ENCODE measurements at places on chromosomes 2 and 18.

DNA sequence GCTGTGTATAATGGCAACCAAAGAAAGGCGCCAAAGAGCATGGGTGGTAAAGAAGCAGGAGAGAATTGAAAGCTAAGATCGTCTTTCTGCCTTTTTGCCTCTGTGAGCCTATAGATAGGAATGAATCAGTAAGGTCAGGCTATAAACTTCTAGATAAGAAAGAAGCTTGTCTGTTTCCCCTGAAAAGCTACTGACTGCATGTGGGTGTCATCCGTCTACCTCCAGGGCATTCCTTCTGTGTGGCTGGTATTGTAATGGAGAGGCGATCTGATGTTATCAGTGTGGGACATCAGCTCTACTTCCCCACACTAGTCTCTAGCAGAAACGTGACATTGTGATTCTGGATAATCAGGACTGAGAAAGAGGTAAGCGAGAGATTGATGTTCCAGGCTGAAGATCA lies 63.4 kb upstream of the PLA2R1 start:
- no peak for DNase-seq

DNA sequence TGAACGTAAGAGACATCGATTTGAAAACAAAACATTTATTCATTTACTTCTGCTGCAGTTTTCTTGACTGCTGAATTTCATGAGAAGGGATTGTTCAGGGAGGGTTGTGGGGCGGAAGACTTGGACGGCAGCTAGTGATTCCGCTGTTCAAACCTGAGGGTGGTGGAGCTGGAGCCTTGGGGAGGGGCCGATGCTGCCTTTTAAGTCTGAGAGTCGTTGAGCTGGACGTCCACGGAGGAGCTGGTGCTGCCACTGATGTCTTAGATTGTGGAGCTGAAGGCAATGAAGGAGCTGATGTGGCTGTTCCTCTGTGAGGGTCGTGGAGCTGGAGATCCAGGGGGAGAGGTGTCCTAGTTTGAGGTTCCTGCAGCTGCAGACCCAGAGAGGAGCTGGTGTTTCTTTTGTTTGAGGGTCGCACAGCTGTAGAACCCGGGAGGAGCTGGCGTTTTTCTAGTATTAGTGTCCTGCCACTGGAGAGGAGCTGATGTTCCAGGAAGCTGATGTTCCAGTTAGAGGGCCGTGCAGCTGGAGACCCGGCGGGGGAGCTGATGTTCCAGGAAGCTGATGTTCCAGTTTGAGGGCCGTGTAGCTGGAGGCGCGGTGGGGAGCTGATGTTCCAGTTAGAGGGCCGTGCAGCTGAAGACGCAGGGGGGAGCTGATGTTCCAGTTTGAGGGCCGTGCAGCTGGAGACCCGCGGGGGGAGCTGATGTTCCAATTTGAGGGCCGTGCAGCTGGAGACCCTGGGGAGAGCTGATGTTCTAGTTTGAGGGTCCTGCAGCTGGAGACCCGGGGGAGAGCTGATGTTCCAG lies 150.9 kb downstream of the RTP5 start:
- peak; percentile 77 for DNase-seq

GRCh38 chr2:108640731-108641130 lies 78.6 kb upstream of the RANBP2 start:
- no peak for DNase-seq

DNA sequence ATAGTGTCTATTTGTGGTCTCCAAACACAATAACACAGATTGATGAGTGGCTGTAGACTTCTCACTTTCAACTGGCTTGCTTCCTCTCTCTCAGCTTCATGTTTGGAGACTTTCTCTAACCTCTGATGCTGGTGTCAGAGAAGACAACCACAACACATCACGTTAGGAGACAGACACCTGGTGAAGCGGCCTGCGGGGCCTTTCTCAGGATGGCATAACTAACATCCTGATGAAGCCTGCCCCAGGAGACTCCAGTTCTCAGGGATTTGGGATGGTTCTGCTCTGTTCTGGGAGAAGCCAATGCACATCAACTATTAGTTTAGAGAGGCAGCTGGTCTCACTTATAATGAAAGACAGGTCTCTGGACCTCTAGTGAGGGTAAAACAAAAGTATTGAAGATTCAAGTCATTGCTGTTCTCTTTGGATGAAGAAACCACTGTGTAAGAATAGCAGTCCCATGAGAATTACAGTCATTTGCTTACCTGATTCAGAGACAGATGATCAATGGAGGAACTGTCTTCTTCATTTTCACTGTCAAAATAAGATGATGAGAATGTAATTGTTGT lies 2.0 kb downstream of the IL1A start:
- no peak for DNase-seq

DNA sequence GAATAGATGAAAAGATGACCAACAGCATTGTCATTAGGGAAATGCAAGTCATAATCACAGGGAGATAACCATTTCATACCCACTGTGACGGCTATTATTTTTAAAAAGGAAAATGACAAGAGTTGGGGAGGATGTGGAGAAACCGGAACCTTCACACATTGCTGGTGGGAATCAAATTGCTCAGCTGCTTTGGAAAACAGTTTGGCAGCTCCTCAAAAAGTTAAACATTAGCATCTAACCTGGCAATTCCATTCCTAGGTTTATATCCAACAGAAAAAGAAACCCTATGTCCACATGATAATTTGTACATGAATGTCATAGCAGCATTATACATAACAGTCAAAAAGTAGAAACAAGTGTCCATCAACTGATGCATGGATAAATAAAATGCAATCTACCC lies 58.2 kb downstream of the KCNG3 start:
- no peak for DNase-seq

- no peak for DNase-seq
These were observed 141.9 kb downstream of the LYPD6B start for GRCh38 chr2:149180226-149180875.

DNA sequence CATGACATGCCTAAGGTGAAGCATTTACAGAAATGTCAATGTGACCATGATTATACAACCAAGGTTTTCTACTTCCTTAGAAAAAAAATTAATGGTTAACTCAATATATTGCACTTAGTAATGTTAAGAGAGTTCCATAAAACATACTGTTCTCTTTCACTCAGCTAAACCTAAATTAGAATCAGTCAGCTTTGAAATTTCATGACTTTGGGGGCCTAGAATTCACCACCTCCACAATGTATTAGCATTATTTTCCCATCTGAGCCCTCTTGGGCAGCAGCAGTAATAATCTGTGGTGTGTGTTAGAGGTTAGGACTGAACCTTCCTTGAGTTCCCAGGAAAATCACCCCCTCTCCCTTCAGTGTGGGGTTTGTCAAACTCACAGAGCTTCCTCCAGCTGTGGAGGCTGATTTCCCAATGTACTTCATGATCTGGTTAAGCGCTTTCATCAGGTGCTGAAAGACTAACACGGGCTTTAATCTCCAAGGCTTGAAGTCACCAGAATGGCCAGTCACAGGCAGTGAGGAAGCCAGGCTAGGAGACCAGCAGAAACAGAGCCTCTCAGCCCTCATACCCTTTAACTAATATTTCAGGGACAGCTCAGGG lies 7.1 kb upstream of the UPP2 start:
- no peak for DNase-seq

- no peak for DNase-seq
These were observed 786.6 kb upstream of the ID2 start for GRCh38 chr2:7895289-7895688.

- no peak for DNase-seq
These were observed 98.9 kb upstream of the CNGA3 start for GRCh38 chr2:98247383-98247782.

DNA sequence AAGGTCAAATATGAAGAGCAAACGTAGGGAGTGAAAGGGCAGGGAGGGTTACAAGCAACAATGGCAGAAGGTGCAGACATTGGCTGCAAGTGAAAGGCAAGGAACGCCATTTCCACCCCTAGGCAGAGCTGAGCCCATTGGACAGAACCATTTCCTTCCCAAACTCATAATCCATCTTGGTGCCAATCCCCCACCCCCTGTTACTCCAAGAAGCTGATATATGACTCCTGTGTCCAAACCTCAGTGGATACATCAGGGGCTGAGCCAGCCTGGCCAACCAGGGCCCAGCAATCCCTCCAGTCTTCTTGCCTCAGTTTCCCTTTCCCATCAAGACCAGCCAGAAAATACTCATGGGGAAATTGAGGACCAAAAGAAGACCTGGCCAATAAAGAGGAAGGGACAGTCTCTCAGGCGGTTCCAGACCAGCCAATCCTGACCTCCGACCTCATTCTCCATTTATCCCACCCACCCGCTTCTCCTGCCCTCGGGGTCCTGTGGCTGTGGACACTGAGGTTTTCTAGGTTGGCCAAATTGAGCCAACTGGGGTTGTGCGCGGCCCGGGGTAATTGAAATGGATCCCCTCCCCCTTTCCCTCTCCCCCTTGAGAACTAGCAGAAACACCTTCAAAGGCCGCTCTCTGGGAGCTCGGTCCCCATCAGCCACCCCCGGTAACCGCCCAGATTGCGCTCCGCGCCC lies 24.8 kb downstream of the TNS1 start:
- peak; percentile 36 for DNase-seq

DNA sequence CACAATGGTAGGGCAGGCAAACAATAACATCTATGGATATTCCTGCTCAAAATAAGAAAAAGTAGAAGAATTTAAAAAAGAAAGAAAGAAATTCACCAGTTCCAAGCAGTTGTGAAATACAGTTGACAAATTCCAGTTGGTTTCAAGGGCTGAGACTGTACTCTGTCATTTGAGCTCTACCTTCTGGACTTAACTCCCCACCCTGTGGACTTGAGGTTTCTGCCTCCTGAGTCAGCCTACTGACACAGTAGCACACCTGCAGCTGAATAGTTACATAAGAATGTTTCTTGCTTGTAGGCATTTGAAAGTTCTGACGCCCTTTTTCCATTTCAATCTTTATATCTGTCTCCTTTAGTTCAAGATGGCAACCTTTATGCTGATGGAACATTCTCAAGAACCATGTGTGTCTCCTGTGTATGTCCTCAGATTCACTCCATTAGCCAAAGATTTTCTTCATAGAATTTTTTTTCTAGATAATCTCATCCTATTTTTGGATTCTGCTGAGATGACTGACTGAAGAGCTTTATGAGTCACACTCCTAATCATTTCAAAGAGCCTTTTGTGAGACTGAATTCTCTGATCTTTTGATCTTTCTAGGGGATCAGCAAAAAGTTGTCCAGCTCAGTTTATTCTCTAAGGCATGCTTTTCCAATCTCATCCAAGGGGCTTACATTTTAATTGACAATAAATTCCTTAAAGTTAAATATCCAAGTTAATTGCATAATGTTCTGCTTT lies 19.1 kb downstream of the NETO1 start:
- no peak for DNase-seq

GRCh38 chr2:159939946-159940345 lies 122.5 kb downstream of the PLA2R1 start:
- no peak for DNase-seq

DNA sequence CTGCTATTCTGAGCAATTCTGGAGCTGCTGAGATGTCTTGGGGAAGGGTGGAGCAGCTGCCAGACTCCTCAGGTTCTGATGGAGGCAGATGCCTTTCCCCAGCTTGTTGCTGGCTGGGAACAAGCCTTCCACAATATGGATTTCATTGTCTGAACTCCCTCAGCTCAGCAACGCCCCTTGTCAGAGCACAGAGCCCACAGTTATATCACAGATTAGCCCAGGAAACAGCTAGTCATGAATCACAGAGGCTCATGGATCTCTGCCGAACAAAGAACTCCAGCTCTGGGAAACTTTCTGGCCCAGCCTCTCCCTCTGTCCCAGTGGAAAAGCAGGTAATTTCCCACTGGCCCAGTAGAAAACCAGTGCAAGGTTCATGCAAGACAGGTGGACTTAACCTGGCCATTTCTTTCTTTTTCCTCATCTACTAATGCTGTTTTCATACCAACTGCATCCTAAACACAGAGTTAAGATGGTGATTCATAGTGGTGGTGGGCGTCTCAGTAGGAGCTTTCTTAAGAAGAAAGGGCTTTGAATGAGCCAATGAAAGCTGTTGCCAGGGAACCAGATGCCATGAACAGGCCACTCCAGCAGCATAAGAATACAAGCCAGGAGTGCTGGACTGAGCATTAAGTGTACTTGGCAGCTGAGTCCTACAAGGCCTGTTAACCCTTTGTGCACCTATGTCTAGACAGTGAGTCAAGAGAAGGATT lies 8.7 kb upstream of the KIAA2012 start:
- no peak for DNase-seq

DNA sequence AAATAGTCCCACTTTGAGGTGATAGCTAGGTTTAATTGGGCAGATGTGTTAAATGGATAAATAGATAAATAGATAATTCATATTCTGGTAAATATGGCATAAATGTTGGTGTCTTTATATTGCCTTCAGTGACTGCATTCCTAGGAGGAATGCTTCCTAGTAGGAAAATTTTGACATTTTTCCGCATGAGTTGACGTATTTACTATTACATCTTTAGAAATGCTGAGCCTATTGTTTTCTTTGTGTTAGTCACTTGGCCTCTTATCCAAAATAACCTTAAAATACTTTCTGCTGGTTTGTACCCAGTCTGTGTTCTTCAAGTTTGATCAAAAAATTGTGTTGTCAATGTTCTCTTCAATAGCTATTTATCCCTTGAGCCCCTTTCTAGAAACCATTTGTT lies 495.6 kb upstream of the ZEB2 start:
- DNase-seq = no peak

DNA sequence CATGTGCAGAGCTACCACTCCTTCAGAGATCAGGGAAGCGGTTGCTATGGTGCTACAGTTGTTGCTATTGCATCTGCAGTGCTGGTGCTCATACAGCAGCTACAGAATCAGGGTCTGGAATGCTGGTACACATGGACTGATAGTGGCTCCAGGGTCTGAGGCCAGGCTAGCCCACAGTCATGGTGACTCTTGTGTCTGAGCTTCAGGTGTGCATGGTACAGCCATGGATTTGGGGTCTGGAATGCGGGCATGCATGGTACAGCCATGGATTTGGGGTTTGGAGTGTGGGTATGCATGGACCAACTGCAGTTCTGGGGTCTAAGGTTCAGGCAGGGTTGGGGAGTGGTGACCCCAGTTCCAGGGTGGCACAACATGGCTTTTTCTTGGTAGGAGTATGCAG lies 185.2 kb downstream of the SLC4A3 start:
- DNase-seq = no peak

- DNase-seq = no peak
These were observed 102.9 kb downstream of the OSR1 start for GRCh38 chr2:19255481-19255880.

GRCh38 chr2:100953406-100954043 lies 48.6 kb upstream of the RPL31 start:
- DNase-seq = no peak

DNA sequence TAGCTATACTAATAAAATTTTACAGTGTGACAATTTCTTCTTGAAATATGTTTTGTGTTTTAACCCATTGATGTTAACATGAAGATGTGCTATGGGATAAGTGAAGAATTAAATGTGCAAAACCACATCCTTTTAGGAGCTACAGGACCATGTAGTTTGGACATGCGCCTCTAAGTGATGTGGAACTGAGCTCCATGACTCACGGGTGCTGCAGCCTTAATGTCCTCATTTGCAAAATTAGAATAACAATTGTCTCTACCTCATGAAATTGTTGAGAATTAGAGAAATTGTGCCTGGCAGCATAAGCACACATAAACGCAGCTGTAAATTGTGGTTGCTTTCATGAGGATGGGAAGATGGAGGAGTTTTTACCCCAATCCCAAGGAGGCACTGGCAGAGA lies 31.6 kb upstream of the TPO start:
- no peak for DNase-seq

All from sciatic nerve (tissue), 2 donors.